ENCODE measurements at places on chromosomes 16 and 17.

- DNase-seq: no peak
Measured at GRCh38 chr16:54417384-54417783, 130.8 kb upstream of the IRX3 start.

DNA sequence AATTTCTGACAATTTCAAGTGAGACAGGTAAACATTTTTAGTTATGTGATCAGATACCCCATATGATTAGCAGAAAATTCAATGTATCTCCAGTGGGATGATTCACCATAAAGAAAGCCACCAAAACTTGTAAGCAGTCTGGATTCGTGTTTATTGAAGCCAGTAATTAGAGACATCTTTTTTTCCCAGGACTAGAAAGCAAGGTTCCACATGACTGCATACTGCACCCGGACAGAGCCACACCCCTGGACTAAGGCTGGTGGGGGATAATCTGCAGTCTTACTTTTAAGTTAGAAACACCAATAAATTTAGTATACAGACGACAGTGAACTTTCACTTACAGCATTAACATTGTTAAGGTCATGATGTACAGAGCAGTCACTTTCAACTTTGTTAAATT is 24.2 kb upstream of the CMTM4 start:
- no peak for DNase-seq

DNA sequence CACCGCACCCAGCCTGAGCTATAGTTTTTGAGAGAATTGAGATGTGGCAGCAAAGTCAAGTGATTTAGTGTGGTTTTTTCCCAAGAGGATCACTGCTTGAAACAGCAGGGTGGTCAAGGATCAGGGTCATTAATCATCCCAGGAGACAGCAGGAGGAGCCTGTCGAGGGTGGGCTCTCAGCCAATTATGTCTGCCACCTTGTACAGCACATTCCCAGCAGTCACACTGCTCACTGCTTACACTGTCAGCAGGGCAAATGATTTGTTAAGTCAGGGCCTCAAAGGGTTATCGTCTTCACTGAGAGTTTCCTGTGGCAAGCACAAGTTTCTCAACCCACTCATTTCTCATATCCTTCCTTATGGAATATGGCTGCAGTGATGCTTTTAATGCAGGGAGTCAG is 13.2 kb downstream of the B3GNT9 start:
- DNase-seq: no peak

DNA sequence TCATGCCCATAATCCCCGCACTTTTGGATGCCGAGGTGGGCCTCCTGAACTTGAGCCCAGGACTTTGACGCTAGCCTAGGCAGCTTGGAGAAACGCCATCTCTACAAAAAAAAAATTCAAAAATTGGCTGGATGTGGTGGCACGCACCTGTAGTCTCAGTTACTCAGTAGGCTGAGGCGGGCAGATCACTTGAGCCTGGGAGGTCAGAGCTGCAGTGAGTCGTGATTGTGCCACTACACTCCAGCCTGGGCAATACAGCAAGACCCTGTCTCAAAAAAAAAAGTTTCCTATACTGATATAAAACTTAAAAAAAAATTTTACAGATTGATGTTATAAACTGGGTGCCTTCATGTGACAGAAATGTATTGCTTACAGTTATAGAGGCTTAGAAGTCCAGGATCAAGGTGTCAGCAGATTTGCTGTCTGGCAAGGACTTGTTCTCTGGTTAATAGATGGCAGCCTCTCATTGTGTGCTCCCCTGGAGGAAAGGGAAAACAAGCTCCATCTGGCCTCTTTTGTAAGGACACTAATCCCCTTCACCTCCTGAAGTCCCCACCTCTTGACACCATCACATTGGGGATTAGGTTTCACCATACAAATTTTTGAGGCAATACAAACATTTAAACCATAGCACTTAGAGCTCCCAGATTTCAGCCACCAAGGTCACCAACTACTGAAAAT is 8.5 kb upstream of the CES3 start:
- DNase-seq: no peak

DNA sequence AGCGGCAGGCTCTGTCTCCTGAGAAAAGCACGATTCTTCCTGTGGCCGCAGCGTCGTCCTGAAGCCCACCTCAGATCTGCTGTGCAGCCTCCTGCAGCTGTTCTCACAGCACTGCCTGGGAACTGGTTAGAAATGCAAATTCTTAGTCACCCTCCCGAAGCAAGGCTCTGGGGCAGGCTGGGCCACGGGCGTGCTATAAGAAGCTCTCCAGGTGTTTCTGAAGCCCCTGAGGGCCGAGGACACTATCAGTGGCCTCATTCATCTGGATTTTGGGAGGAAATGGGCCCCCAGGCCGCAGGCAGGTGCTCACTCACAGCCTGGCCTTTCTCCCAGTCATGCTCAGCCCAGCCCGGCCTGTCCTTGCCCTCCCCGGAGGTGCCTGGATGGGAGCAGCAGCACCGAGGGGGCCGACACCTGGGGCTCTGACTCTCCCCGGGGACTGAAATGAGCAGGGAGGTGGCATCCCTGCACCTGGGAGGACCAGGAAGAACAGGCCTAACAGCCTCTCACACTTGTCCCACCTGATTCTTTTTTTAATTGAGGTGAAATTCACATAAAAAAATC is 10.4 kb upstream of the NLRC3 start:
- no peak for DNase-seq

- no peak for DNase-seq
Measured at GRCh38 chr16:76670125-76670857, 393.1 kb downstream of the CNTNAP4 start.

GRCh38 chr17:49783071-49783715 is 5.3 kb upstream of the KAT7 start:
- no peak for DNase-seq

- no peak for DNase-seq
Measured at GRCh38 chr16:10188236-10188635, 6.0 kb upstream of the GRIN2A start.

- peak; percentile 31 for DNase-seq
Measured at GRCh38 chr17:81712468-81713003, 452 bp downstream of the SLC25A10 start.

GRCh38 chr17:43878260-43879175 is 28.8 kb downstream of the MPP2 start:
- peak; percentile 75 for DNase-seq

DNA sequence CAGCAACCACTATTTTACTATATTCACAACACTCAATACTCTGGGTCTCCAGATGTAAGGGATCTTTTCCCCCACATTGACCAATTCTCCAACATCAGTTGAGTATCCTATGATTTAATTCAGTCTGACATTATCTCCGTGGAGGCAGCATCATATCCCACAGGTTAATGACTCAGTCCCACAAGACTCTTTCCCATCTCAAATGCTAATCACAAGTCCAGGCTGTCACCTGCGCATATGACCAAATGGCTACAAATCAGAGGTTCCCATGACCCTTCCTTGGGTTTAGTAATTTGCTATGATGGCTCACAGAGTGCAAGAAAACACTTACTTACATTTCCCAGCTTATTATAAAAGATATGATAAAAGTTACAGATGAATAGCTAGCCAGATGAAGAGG is 18.7 kb downstream of the ACSM3 start:
- DNase-seq: peak; percentile 7

DNA sequence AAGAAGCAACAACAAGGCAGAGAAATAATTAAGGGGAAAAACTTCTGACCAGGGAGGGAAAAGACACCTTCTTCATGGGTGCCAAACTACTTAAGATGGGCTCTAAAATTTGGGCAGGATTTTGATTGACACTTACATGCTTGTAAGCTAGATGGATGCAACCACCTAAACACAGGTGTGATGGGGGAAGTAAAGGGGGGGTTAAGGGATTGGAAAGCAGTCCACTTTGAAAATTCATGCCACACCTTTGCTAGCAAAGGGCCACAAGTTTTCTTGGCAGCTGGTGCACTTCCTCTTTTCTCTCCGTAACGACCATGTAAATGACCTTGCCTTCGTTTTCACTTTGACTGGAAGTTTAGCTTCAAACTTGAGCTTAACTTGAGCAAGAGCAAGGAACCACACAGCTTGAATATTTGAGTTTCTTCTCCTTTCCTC is 14.3 kb upstream of the PRKAR1A start:
- DNase-seq: peak; percentile 88

- no peak for DNase-seq
Measured at GRCh38 chr17:35978346-35978745, 3.0 kb downstream of the CCL16 start.

DNA sequence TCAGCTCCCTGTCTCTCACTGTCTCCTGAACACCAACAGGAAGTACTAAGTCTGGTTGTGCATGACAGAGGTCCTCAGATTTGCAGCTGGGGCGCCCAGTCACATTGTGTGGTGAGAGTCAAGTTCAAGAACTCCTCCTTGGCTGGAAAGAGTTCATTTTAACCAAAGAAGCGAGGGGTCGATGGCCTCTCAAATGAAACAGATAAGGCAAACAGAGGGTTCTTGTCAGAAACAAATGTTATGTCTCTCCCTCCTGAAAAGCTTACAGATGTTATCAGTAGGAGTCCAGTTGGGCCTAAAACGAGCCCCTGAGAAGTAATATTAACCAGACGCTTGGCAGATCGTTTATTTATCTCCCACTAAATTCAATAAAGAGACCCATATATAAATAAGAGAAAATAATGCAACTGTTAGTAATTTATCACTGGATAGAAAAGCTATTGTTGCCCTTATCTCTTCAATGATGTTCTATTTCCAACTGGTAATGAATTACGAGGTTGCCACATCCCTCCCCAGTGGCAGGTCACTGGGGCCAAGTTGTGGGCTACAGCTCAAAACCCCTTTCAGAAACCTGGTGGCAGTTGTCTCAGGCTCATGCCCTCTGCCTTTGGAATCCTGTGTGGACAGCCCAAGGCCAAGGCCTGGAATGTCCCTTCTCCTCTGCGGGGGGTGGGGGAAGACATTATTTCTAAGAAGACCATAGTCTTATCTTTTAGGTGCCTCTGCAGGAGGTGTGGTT is 307.5 kb upstream of the DYNLRB2 start:
- no peak for DNase-seq

All from inflammatory macrophage (primary cell).